Frontal cortex (tissue), 4 donors: ENCODE measurements at places on chromosomes 7 and 10. TPM values are rescaled to one million over a fixed set of nuclear protein-coding genes. Genes with fewer than 3 reads are reported as not detected.

DNA sequence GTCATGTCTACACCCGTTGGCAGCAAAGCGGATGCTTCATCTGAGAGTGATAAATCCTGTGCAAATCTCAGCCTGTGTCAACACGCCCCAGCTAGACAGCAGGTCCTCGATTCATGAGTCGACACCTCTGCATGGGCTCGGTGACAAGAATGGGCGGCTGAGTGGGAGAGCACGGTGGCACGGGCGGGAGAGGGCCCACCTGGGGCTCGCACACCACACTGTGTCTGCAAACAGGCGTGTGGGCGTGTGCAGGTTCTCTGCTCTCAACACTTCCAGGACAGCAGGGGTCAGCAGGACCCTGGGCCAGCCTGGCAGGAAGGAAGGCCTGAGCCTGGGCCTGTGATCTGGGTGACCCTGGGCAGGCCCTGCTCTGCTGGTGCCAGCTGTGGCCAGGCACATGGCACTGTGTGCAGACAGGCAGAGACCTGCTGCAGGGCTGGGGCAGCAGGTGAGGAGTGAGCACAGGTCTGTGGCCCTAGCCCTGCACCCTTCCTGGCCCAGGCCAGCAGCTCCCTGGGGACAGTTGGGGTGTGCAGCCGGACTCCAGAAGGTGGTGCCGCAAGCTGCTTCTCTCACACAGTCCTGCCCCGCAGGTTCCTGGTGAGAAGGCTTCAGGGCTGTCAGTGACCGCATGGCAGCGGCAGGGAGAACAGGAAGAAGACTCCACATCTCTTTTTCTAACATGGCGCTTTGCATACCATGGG is 216.4 kb downstream of the ELFN1 start:
- no peak for DNase-seq

Gene HOXA7
- total RNA-seq: not detected

Gene PRLHR
- 2.4 TPM for total RNA-seq

GRCh38 chr10:6320320-6321010 is 117.7 kb downstream of the PFKFB3 start:
- no peak for DNase-seq

Gene PRDX3
- total RNA-seq: 113 TPM

Gene NUTM2B
- 1.6 TPM for total RNA-seq

Gene ANKRD61
- under 0.01 TPM for total RNA-seq

GRCh38 chr10:11639362-11639761 is 27.9 kb upstream of the USP6NL start:
- no peak for DNase-seq

DNA sequence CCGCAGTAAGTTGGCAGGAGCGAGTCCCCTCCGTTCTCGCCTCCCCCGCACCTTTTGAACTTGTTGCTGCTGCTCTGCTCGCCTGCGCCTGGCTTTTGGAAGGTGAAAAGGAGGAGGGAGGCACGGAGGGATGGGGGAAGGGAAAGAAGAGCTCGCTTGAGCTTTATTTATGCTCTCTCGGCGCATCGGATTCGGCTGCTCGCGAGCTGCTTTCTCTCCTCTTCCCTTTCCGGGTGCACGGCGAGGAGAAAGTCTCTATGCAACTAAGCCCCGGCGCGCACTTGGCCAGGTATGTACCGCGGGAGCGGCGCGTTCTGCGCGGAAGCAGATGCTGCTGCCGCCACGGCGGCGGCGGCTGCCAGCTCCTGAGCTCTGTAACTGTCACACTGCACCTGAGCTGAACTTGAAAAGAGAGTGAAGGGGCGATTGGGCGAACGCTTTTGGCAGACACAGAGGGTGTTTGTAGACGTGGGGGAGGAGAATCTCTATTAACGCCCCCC is 551 bp downstream of the KCND2 start:
- DNase-seq: peak; percentile 28

Gene NET1
- 29.3 TPM for total RNA-seq

DNA sequence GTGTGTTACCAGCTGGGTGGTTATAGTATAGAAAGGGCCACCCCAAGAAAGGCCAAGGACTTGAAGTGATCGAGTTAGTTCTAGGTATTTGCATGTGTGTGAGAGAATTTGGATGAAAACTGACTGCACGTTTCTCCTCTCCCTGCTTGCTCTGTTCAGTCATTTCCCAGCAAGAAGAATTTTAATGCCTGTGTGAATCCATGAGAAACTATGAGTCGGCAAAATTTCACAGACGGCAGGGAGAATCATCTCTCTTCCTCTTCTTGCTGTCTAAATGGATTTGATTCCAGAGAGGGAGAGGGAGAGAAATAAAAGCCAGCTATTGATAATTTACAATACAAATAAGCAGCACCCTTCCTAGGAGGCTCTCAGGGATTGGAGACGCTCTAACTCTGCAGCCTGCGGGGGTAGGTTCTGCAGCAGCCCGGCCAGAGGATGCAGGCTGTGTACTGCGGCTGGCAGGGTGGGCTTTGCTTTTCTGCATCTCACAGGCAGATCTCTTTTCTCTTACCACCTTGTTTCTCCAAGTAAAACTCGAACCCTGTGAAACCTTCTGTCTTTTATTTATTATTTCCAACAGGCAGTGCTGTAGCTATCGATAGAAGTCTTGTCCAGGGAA is 183.6 kb downstream of the TCF7L2 start:
- no peak for DNase-seq

DNA sequence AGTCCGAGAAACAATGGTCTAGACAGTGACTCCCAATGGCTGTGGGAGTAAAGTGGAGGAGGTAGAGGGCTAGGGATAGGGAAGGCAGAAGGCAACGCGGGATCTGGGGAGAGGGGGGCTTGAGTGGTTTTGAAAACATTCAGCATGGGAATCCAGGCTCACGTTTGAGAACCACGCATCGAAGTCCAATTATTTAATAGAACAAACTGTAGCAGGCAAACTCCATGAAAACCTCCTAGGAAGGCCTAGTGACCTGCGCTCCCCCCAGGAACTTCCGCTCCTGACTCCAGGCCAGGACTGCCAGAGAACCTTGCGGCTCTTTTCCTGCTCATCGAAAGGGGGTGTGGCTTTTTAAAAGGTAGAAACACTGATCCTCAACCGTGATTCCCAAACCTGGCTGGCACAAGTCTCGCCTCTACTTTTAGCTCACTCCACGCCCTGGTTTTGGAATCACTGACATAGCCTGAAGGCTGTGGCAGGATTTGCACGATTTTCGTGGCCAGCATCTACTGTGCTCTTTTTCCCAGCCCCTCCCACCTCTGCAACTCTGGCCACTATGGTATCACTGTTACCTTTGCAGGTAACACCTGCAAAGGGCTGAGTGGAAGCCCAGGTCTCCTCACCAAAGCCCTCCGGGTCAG is 43.4 kb downstream of the MYOF start:
- no peak for DNase-seq

DNA sequence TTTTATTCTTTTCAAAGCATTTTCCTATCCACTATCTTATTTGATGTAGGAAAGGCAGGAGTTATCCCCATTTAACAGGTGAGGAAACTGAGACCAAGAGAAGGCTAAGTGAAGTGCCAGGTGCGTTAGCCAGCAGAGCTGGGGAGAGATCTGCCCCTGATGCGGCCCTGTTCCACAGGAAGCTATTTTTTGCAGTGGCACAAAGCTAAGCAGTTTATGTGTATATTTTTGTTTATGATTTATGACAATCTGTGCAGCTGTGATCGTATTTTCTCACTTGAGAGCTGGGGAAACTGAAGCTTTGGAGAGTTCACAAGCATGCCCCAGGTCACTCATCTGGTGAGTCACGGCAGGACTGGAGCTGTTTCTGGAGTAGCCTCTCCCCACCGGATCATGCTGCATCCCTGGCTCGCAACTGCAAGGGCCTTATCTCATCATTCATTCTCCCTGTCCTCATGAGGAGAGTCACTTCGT is 38.8 kb downstream of the SLC29A3 start:
- no peak for DNase-seq

DNA sequence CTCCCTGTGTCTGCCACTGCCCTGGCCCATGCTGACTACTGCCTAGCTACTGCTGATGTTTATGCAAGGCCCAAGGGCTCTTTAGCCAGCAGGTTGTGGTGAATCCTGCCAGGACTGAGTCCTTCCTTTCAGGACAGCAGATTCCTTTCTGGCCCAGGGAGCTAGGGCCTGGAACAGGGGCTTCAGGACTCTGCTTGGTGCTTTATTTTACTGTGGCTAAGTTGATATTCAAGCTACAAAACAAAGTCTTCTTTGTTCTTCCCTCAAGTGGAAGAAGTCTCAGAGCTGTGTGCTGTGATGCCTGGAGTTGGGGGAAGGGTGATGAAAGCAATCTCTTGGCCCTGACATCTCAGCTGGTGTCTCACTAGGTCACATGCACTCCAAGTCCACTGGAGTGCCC is 66.2 kb upstream of the NME8 start:
- DNase-seq: no peak

- no peak for DNase-seq
Observed at GRCh38 chr10:3902809-3903410, 117.9 kb upstream of the KLF6 start.

- DNase-seq: no peak
Observed at GRCh38 chr10:28047061-28047460, 48.2 kb upstream of the ODAD2 start.

DNA sequence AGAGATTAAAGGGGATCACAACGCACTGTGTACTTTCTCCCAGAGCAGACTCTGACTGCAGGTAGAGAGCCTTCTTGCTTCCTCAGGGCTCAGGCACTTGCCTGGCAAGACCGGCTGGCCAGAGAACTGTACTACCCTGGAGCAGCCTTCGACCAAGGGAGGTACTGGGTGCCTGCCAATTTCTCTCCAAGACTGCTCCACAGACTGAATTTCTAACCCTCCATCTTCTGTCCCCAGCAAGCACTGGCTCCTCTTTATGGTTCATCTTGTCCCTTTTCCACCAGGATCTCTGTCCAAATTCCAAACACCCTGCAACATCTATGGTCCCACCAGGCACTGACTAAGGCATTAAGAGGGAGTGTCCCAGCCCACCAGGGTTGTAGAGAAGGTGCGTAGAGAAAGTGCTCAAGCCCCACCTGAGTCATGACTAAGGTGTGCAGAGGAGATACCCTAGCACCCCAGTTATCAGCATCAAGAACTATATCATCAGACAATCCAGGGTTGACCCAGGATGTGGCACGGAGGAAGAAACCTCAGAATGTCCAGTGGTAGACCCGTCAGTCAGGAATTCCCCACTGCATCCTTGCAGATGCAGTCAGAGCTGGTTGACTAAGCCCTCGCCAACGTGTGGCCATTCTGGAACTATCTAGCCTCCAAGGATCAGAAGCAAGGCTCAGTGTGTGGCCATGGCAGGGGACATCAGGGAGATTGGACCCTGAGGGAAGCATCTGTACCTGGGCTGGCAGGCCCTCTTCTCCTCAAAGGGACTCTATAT is 60.9 kb upstream of the CAMK2B start:
- no peak for DNase-seq

DNA sequence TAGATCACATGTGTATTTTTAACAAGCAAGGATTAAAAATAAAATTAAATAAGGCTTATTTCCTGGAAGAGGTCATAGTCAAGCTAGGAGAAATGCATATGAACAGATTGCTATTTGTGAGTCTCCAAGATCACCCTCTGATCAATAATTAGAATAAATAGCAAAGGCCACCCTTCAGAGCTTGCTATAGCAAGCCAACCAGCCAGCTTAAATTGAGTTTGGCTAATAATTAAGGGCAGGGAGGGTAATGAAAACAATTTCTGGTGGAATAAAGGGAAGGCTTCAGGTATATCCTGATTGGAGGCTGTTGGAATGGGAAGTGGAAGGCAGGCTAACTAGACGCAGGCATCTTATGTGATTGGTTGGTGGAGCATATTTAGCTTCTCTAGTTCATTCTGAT is 403.5 kb downstream of the ARL4A start:
- DNase-seq: no peak

Gene DRGX
- total RNA-seq: not detected

DNA sequence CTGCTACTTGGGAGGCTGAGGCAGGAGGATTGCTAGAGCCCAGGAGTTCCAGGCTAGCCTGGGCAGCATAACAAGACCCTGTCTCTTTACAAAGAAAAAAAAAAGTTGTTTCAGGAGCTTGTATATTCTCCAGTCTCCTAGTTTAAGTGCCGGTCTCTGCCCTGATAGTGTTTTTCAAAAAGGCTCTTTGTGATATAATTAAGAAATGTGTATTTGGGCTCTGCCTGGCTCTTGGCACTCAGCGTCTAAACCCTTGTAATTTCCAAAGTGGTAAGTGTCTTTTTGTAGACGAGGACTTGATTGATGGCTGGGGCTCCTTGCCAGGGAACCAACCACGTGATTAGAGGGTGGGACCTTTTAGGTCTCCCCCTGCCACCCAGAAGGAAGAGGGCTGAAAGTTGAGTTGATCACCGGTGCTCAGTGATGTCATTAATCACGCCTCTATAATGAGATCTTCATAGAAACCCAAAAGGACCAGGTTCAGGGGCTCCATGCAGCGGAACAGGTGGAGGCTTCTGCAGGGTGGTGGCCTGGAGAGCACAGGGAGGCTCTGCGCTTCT is 4.4 kb downstream of the EIF3B start:
- no peak for DNase-seq
